ENCODE measurements at places on chromosomes 2 and 18. TPM values are rescaled to one million over a fixed set of nuclear protein-coding genes. Genes with fewer than 3 reads are reported as not detected.

ITGB6 gene
- total RNA-seq = 1.1 TPM

GAL3ST2 gene
- not detected for total RNA-seq

VIL1 gene
- total RNA-seq = not detected

QPCT gene
- 5.4 TPM for total RNA-seq

EPB41L3 gene
- total RNA-seq = 16.1 TPM

PKDCC gene
- total RNA-seq = 246 TPM

MATN3 gene
- total RNA-seq = 0.34 TPM

PSD4 gene
- total RNA-seq = 0.32 TPM

HAUS1 gene
- total RNA-seq = 8.1 TPM

DUSP11 gene
- total RNA-seq = 15.8 TPM

CPO gene
- total RNA-seq = 0.29 TPM

SOCS6 gene
- total RNA-seq = 26.8 TPM

TMEM198 gene
- 1.8 TPM for total RNA-seq

PRPF40A gene
- total RNA-seq = 65.3 TPM

ST6GAL2 gene
- not detected for total RNA-seq

DNER gene
- total RNA-seq = 2.6 TPM

SULT1C2 gene
- not detected for total RNA-seq

SIGLEC15 gene
- total RNA-seq = not detected

DNAH6 gene
- not detected for total RNA-seq

NLRC4 gene
- total RNA-seq = 0.60 TPM

EVX2 gene
- total RNA-seq = not detected

C2orf81 gene
- total RNA-seq = not detected

ZNF532 gene
- 84.7 TPM for total RNA-seq

CD8B2 gene
- not detected for total RNA-seq

PLB1 gene
- 4.3 TPM for total RNA-seq

ATG9A gene
- total RNA-seq = 208 TPM

CACNB4 gene
- 0.46 TPM for total RNA-seq

CYBRD1 gene
- total RNA-seq = 42.3 TPM

CHRNG gene
- total RNA-seq = 3.5 TPM

RAB27B gene
- total RNA-seq = 0.02 TPM

HOXD1 gene
- 0.20 TPM for total RNA-seq

ALKAL2 gene
- total RNA-seq = not detected

UBE2E3 gene
- total RNA-seq = 84.0 TPM

PLGLB2 gene
- 6.6 TPM for total RNA-seq

SCN1A gene
- not detected for total RNA-seq

CARF gene
- 5.3 TPM for total RNA-seq

CRACDL gene
- total RNA-seq = 2.6 TPM

MYO5B gene
- 0.60 TPM for total RNA-seq

ATP6V1B1 gene
- 2.3 TPM for total RNA-seq

RAB6C gene
- not detected for total RNA-seq

TFPI gene
- total RNA-seq = 91.5 TPM

PPM1B gene
- 124 TPM for total RNA-seq

BOK gene
- total RNA-seq = 4.7 TPM

MAPK4 gene
- 1.7 TPM for total RNA-seq

CCDC68 gene
- total RNA-seq = 3.2 TPM

TMEM169 gene
- total RNA-seq = not detected

STAT1 gene
- 23.0 TPM for total RNA-seq

FTCDNL1 gene
- total RNA-seq = 21.9 TPM

LIPT1 gene
- total RNA-seq = 6.2 TPM

KIAA2012 gene
- not detected for total RNA-seq

PRSS56 gene
- total RNA-seq = 3.2 TPM

All from gastrocnemius medialis (tissue), 4 donors.